ENCODE measurements at places on chromosomes 5 and 9.

DNA sequence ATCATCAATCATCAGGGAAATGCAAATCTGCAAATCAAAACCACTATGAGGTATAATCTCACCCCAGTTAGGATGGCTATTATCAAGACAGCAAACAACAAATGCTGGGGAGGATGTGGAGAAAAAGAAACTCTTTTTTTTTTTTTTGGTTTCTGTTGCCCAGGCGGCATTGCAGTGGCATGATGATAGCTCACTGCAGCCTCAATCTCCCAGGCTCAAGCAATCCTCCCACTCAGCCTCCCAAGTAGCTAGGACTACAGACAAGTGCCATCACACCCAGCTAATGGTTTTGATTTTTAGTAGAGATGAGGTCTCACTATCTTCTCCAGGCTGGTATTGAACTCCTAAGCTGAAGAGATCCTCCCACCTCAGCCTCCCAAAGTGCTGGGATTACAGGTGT lies 5.4 kb upstream of the CNTRL start:
- DNase-seq: no peak

- DNase-seq: no peak
Observed at GRCh38 chr9:27600256-27600655, 27.0 kb upstream of the C9orf72 start.

DNA sequence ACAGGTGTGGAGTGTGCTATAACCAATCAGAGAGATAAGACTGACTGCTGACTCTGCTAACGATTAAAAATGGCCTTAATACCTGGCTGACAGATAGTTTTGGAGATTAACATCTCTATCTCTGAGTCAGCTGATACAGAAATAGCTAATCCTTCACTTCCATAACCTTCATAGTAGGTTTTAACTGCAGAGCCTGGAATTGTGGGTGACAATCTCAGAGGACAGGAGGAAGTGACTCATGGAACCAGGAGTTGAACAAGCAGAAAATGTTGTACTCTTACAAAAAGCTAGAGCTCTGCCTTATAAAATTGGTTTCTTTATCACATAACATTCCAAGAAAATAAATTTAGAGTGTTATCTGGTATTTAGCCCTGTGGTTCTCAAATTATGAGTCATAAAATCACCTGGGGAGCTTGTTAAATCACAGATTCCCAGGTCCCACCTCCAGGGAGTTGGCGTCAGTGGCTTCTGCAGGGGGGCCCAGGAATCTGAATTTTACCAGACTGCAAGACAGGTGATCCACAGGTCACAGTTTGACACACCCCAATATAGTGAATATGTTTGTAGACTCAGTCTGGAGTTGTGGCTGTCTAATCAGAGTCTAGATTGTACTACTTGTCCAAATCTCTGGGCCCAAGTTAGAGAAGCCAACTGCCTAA lies 44.4 kb upstream of the AFAP1L1 start:
- DNase-seq: no peak

GRCh38 chr5:38376404-38376803 lies 118.0 kb downstream of the EGFLAM start:
- no peak for DNase-seq

- no peak for DNase-seq
Observed at GRCh38 chr9:72140586-72140985, 8.7 kb upstream of the GDA start.

DNA sequence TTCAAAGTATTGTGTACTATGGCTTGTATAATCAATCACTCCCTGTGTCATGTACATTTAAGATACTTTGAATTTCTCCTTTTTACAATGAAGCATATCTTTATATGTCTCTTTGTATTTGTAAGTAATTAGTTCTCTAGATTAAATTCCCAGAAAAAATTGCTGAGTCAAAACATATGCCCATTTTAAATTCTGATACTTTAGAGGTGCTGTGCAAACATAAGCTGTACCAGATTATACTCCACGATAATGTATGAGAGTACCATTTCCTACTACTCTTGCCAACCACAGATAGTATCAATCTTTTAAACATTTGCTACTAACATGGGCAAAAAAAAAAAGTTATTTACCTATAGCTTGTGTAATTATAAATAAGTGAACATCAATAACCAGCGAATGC lies 18.3 kb downstream of the DCAF10 start:
- no peak for DNase-seq

DNA sequence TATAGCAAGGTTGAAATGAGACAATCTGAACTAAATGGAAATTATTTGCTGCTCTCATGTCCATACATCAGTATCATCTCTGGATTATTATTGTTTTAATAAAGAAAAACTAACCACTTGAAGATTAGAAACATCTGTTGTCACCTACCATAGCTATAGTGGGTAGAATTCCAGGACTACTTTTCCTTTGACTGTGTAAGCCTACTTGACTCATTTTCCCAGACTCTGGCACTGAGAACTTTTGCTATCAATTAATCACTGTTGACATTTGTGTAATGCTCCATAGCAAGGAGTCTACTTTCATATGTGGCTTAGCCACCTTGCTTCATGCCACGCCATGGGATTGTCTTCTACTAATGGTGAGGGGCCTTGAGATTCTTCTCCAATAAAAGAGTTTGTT lies 59.9 kb upstream of the ARRDC3 start:
- no peak for DNase-seq

- DNase-seq: no peak
Observed at GRCh38 chr9:130444565-130445221, at the start of gene ASS1. TSS of gene ASS1 (plus strand) at chr9:130444961. CDS start at chr9:130452229, 7,268 bp downstream.

DNA sequence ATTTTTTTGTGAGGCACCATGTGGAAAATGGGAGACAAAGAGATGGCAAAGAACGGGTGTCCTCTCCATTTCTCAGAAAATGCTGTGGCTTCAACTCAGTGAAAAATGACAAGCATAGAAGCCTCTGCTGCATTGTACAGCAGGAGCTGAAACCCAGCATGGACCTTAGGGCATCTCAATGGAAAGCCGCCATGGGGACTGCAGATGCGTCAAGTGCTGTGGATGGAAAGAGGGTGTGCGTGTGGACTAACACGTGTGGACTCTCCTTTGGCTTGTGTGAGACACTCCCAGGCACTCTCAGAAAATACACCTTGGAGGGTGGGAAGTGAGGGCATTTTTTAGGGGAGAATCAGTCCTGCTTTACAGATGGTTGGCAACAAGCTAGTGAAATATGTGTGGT lies 2.2 kb upstream of the GLRX start:
- DNase-seq: no peak

DNA sequence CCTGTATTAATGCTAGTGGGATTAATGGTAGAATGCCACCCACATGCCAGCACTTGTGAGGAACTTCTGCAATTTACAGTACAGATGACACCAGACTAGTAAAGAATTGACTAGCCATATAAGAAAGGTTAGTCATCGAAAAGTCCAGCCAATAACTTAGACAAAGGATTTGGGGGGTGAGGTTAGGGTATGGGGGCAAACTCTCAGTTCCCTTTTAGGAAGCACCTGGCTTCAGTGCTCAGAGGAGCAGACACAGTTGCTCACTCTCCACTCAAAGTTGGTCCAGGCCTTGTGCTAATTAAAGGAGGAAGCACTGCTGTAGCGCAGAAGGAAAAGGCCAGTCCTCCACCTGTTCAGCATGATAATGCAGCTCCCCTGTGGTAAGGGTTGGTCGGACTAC lies 25.2 kb downstream of the TGFBR1 start:
- no peak for DNase-seq

DNA sequence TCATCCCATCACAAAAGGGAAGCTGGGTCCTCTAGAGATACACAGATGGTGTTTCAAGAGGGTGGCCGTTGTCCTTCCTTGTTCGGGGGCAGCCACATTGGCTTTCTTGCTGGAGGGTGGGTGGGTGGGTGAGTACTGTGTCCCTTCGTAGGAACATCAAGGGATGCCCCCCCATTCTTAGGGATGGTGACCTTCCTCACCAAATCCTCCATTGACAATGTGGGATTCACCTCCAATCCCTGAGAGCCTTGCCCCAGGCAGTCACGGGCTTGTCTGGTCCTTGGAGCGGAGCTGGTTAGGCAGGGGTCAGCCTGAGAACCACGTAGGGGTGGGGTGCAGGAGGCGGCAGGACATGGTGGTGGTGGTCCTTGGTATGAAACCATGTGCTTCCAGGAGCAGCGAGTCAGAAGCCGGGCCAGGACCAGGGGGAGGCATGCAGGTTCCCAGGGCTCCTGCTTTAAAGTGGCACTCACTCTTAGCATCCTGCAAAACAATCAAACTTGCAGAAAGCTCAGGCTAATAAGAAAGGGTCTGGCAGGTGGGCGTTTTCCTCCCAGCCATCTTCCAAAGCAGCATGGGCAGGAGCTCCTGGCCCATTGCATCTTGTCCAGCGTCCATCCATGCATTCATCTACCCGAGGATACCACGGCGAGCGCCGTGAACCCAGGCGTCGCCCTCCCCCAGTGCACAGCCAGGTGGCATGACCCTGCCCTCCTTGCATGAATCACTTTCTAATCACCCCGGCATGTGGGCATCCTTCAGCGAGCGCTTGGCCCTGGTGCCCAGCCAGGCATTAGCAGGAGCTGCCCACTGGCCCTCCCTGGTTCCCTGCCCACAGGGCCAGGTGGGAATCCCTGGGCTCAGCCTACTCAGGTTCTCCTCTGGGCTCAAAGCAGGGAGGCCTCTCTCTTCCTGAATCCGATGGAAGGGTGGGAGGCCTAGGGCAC lies 76.4 kb downstream of the NTNG2 start:
- no peak for DNase-seq

DNA sequence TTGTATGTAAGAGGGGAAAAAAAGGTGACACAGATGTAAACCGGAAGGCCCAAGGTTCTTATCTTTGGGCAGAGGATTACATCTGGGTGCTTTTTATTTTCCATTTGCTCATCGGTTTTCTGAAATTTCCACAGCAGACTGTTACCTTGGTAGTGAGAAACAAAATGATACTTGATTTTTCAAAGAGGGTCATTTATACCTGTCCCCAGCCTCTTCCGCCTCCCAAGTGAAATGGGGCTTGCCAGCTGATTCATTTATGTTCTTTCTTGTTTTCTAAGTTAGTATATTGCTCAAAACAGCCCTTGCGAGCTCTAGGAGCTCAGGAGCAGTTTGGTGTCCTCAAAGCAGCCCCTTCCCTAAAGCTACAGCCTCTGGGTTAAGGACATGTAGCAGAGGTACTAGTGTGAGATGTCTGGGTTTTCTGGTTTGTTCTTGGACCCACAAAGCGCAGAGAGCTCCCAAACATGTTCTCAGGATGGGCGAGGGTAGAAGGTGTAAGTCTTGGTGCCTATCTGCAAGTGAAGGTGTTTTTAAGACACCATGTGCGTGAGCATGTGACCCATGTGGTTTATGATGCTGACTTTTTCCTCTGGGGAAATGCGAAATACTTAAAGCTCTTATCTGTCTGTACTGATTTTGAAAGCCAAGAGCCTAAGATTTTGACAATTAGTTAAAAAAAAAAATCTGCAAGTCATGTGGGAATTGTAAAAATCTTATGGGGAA lies 38.3 kb downstream of the DAPK1 start:
- no peak for DNase-seq

GRCh38 chr5:178419651-178420050 lies 170.5 kb downstream of the COL23A1 start:
- no peak for DNase-seq

DNA sequence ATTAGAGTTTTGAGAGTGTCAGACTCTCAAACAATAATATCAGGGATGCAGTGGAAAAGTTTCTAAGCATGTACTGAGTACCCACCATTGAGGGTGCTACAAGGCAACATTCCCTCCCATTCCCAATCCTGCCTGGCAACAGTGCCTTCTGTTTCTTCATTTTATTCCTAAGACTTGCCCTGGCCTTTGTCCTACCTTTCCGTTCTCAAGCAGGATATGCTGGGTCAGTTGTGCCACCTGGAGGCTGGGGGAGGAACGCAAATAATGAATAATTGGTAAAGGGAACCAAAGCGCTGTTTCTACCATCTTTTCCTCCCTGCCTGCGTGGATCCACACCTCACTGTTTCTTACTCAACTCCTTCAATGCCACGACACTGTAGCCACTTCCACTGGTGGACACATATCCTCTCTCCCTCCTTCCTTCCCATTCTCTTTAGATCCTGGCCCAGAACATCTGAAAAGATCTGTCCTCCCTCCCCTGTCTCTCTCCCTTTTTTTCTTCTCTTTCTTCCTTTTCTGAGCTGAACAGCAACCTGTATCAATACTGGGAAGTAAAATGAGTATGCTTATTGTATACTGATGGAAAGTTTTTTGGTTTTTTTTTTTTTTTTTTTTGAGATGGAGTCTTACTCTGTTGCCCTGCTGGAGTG lies 149.5 kb downstream of the C9orf152 start:
- DNase-seq: no peak

DNA sequence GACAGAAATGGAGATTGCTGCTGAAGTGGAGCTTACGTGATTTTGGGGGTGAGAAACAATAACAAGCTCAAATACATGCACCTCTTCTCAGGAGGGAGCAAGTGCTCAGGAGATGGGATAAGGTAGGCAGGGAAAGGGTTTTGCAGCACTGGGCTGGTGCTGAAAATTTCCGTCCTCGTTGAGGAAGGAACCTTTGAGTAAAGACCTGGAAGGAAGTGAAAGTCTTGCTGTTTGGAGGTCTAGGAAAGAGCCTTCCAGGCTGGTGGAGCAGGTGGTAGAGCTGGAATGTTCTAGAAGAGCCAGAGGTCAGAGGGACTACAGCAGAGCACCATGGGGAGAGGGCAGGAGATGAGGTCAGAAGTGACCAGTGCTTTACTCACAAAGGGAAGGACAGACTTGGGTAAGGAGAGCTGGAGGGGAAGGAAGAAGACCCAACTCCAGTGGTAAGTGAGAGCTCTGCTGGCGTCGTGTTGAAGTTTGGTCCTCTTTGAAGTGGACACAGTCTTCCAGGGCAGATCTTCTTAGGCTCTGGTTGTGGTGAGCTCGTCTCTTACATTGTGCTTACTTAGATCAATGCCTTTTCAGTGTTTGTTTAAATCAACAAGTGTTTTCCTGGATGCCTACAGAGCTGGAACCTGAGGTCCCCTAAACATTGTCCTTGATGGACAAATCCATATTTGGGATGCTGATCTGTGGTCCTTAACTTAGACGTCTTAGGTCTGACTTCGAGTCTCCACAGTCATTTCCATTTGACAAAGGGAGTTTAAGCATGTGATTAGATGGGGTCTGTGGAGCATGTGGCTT lies 21.0 kb downstream of the ANKRD33B start:
- no peak for DNase-seq

- no peak for DNase-seq
Observed at GRCh38 chr9:81789721-81790120, 100.4 kb upstream of the TLE1 start.

DNA sequence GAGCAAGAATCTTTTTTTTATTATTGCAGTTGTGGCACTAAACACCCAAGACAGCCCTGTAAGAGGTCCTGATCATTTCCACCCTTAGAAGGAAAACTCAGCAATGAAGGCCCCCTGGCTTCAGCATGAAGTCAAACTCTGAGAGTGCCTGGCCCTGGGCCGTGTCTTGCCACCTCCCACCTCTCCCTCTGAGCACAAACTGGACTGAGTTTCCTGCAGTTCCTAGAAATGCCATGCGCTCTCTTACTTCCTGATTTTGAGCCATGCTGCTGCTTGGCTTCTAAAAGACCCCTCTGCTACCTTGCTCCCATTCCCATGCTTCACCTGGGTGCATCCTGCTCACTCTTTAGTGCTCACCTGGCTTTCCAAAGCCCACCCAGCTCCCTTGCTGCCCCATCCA lies 140.4 kb upstream of the KLF9 start:
- DNase-seq: no peak

GRCh38 chr5:100900796-100901781 lies 2.0 kb downstream of the ST8SIA4 start:
- peak; percentile 72 for DNase-seq
